Renal cortex interstitium (tissue), 15 donors: ENCODE measurements at places on chromosomes 7 and 10. TPM values are rescaled to one million over a fixed set of nuclear protein-coding genes. Genes with fewer than 3 reads are reported as not detected.

DNA sequence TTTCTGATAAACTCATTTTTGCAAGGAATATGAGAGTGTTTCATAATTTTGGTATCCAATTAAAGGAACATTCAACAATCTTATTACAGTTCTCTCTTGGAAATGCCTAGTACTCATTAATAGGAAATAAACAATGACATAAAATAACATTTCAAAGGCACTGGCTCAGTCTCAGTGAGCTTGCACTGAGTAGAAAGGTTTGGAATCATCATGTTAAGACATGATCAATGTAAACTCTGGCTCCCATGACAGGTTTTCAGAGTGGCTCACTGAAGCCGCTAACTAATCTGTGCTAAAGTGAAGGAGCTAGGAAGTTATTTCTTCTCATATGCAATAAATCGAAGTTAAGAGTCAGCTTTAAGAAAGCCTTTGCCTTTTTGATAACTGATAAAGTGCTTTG, 203.3 kb upstream of the HGF start:
- DNase-seq: no peak

GRCh38 chr7:4097001-4097609, 585.0 kb upstream of the FOXK1 start:
- no peak for DNase-seq

DNA sequence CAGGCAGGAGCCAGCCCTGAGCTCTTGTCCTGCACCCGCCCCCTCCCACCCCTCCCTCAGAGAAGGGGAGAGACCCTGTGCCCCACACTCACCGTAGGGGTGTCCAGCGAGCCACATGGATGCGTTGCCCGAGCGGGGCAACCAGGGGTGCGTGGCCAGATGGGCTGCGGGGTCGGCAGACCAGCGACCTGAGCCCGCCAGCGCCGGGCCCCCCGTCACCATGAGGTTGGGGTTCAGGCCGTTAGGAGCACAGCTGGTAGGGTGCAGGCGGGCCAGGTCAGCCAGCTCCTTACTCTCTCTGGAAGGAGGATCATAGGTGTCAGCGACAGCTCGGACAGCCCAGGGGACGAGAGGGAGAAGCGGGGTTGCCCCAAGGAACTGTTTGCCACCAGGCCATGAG, 46.4 kb downstream of the TNRC18 start:
- DNase-seq: no peak

- no peak for DNase-seq
Observed at GRCh38 chr10:96835899-96836298, 3.8 kb downstream of the LCOR start.

- DNase-seq: no peak
Observed at GRCh38 chr10:74925291-74925690, 98.9 kb downstream of the KAT6B start.

- DNase-seq: no peak
Observed at GRCh38 chr10:8594711-8595110, 540.2 kb downstream of the GATA3 start.

GRCh38 chr7:121623130-121623872, 227.2 kb upstream of the FAM3C start:
- no peak for DNase-seq

The CTAGE4 gene
- polyA plus RNA-seq: 3.7 TPM

- no peak for DNase-seq
Observed at GRCh38 chr10:80454513-80455460, 677 bp downstream of the TSPAN14 start.

GRCh38 chr7:3011211-3011852, 32.3 kb downstream of the CARD11 start:
- no peak for DNase-seq

DNA sequence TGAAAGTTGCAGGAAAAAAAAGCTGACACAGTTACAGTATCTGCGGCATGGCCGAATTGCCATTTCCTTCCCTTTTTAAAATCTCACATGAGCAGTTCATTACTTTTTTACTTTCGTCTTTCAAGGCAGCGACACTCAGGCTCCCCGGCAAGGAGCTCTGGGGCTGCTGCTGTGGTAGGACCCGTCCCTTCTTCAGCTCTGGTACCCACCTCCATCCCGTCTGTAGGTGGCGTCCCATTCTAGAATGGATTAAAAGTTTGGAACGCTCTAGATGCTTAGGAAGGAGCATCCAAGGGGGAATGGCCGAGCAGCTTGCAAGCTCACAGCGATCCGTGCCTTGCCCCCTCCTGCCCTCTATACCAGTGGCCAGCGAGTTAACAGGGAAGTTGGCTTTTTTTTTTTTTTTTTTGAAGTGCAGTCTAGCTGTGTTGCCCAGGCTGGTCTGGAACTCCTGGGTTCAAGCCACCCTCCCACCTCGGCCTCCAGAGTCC, 22.8 kb upstream of the TTYH3 start:
- DNase-seq: no peak

DNA sequence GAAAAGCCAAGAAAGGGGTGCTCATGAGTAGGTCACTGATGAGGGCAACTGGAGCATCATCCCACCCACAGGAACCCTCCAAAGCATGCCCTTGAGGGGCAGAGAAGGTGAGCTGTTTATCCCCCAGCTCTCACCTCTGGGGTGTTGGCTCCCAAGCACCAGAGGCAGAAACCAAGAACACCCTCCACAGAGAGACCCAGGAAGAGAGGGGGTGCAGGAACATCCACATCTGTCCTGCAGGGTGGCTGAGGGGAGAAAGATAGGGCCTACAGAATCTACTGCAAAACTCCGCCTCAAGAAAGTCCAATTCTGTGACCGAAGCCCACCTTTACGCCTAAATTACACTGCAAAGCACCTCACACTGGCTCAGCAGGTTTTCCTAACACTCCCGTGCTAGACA, 40.1 kb downstream of the GPAM start:
- no peak for DNase-seq

DNA sequence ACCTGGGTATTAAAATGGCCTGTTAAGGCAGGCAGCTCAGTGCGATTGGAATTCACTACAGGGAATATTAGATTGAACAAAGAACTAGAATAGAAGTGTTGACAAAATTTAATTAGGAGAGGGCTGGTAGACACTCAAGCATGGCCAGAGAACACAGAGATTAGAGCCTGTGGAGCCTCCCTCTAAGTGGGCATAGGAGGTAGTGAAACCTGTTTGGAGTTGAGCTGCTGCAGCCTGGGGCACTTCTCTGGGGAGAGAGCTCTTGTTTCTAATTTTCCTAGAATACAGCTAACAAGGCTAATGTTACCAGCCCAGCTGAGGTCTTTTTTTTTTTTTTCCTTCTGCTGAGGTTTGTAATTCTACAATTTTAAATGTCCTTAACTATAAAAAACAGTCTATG, 46.4 kb downstream of the TMEM168 start:
- peak; percentile 27 for DNase-seq

The CUZD1 gene
- 1.7 TPM for polyA plus RNA-seq

DNA sequence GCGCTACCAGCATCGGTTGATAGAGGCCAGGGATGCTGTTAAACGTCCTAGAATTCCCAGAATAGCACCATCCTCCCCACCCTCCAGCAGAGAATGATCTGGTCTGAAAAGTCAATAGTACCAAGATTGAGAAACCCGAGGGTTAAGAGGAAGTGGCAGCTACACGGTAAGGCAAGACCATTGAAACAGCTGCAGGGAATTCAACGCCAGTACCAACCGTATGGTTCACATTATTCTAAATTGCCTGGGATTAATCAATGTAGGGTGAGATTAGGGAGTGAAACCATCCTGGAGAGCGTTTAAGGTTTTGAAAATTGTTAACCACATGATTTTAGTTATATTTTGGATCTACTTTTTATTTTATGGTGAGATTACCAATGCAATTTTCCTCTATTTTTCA, 352.2 kb downstream of the PRPF18 start:
- DNase-seq: no peak

The HOXA6 gene
- 24.6 TPM for polyA plus RNA-seq
